ENCODE measurements at places on chromosomes 6 and 20. TPM values are rescaled to one million over a fixed set of nuclear protein-coding genes. Genes with fewer than 3 reads are reported as not detected.

NNAT gene
- 0.25 TPM for total RNA-seq

GRCh38 chr6:106799031-106799894, 169.9 kb downstream of the QRSL1 start:
- peaks cover 5% of the 10 kb centered on the region for H3K4me1 ChIP-seq
- peak overlapping the region; percentile 4 for H3K4me3 ChIP-seq
- peak overlapping the region; percentile 88 for H3K27ac ChIP-seq
- peak; percentile 63 for DNase-seq

SOBP gene
- total RNA-seq, result 9.5 TPM

DNA sequence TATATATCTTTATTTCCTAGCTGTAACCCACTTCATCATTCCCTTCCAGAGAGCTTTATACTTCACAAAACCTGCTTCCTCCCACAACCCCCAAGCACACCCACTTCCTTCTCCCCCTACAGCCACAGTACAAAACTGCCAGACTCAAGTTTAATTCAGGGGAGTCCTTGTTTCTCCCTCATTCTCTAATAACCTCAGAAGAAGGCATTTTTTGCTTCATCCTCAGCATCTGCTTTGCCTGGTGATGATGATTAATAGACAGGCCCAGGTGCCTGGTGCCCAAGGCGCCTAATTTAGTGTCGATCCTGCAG, 414.3 kb downstream of the KIF16B start:
- H3K4me1 ChIP-seq, result no peaks in the 10 kb centered on the region
- DNase-seq, result no peak
- no peak overlapping the region for H3K4me3 ChIP-seq
- no peaks in the 10 kb centered on the region for H3K27me3 ChIP-seq
- H3K36me3 ChIP-seq, result no peaks in the 10 kb centered on the region
- no peak overlapping the region for H3K27ac ChIP-seq

GRCh38 chr6:130222775-130223174, at the start of gene SAMD3:
Gene SAMD3, minus strand, starts transcription at chr6:130222951. Its CDS starts 7,678 bp downstream, at chr6:130215273.
- H3K27ac ChIP-seq, result no peak within 1 kb of the TSS
- H3K36me3 ChIP-seq, result no peaks in the 10 kb centered on the region
- no peaks in the 10 kb centered on the region for H3K27me3 ChIP-seq
- no peak within 1 kb of the TSS for H3K4me3 ChIP-seq
- DNase-seq, result no peak
- no peaks in the 10 kb centered on the region for H3K4me1 ChIP-seq

DNA sequence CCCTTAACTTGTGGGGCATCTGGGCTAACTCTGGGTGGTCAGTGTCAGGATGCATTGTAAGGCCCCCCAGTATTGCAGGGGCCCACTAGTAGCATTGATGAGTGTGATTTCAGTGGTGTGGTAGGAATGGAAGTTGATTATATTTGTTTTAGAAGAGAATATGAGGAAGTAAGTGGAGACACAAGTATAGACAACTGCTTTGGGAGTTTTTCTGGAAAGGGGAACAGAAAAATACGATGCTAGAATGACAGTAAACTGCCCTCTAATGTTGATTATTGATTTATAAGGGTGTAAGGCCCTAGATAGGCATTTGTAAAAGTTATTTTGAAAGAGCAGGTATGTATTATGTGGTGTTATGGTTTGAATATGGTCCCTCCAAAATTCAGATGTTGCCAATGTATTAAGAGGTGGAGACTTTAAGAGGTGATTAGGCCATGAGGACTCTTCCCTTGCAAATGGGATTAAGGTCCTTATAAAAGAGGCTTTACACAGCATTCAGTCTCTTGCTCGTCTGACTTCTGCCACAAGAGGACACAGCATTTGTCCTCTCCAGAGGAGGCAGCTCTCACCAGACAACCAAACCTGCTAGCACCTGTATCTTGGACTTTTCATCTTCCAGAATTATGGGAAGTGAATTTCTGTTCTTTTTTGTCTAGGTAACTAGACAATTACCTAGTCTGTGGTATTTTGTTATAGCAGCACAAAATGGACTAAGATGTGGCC, 135.9 kb upstream of the DTNBP1 start:
- no peak overlapping the region for H3K27ac ChIP-seq
- no peak overlapping the region for H3K4me3 ChIP-seq
- no peak for DNase-seq
- H3K36me3 ChIP-seq, result no peaks in the 10 kb centered on the region
- H3K4me1 ChIP-seq, result no peaks in the 10 kb centered on the region

- no peaks in the 10 kb centered on the region for H3K27me3 ChIP-seq
- H3K36me3 ChIP-seq, result no peaks in the 10 kb centered on the region
- no peak overlapping the region for H3K27ac ChIP-seq
- H3K4me1 ChIP-seq, result no peaks in the 10 kb centered on the region
- H3K4me3 ChIP-seq, result no peak overlapping the region
- no peak for DNase-seq
Observed at GRCh38 chr6:140744659-140745320, 1370.3 kb upstream of the CITED2 start.

ZNF334 gene
- 8.2 TPM for total RNA-seq

- H3K4me1 ChIP-seq, result no peaks in the 10 kb centered on the region
- H3K27ac ChIP-seq, result no peak overlapping the region
- H3K36me3 ChIP-seq, result no peaks in the 10 kb centered on the region
- H3K4me3 ChIP-seq, result no peak overlapping the region
Observed at GRCh38 chr6:79188885-79189480, 45.5 kb downstream of the HMGN3 start.

DNA sequence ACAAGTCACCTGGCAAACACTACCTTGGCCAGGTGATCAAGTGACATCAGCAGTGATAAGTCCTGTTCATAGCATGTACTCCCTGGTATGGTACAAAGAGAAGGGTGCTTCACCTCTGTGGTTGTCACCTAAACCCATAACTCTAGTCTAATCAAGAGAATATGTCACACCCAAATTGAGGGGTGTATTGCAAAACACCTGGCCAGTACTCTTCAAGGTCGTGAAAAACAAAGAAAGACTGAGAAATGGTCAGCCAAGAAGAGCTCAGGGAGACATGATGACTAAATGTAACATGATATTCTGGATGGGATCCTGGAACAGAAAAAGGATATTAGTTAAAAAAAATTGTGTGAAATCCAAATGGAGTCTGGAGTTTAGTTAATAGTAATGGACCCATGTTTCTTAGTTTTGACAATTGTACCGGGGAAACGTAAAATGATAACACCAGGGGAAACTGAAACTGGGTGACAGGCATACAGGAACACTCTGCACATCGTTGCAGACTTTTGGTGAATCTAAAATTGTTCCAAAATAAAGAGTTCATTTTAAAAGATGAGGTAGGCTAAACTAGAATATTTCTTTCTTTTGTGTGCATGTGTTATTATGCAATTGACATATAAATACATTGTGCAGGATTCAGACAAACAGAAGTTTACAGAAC, 262.0 kb downstream of the CDC5L start:
- no peak overlapping the region for H3K27ac ChIP-seq
- H3K27me3 ChIP-seq, result no peaks in the 10 kb centered on the region
- no peak for DNase-seq
- no peaks in the 10 kb centered on the region for H3K36me3 ChIP-seq

CTAGE9 gene
- not detected for total RNA-seq

VARS1 gene
- 79.0 TPM for total RNA-seq

FGD2 gene
- 49.5 TPM for total RNA-seq

KATNA1 gene
- total RNA-seq, result 16.0 TPM

DNA sequence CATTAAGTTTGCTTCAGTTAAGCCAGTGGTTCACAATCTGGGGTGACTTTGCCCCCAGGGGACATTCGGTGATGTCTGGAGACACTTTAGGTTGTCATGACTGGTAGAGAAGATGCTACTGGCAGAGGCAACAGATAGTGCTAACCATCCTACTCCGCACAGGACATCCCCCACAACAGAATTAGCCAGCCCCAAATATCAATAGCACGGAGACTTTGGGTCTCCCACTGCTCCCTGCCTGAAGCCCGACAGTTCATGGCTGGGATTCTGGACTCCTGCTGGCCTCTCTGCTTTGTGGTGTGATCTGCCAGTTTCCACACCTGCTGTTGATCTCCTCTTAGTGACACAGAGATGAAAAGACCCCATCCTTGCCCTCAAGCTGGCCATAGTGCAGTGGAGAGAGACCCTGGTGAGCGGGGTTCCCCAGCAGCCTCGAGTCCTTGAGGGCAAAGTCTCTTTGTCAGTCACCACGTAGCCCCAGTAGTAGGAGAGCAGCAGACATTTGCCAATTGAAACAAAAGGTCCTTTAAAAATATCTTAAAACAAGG, 24.7 kb upstream of the TTPAL start:
- H3K4me1 ChIP-seq, result no peaks in the 10 kb centered on the region
- H3K27me3 ChIP-seq, result no peaks in the 10 kb centered on the region
- DNase-seq, result no peak
- H3K36me3 ChIP-seq, result no peaks in the 10 kb centered on the region
- no peak overlapping the region for H3K4me3 ChIP-seq
- no peak overlapping the region for H3K27ac ChIP-seq

NOTCH4 gene
- total RNA-seq, result 30.5 TPM

DNA sequence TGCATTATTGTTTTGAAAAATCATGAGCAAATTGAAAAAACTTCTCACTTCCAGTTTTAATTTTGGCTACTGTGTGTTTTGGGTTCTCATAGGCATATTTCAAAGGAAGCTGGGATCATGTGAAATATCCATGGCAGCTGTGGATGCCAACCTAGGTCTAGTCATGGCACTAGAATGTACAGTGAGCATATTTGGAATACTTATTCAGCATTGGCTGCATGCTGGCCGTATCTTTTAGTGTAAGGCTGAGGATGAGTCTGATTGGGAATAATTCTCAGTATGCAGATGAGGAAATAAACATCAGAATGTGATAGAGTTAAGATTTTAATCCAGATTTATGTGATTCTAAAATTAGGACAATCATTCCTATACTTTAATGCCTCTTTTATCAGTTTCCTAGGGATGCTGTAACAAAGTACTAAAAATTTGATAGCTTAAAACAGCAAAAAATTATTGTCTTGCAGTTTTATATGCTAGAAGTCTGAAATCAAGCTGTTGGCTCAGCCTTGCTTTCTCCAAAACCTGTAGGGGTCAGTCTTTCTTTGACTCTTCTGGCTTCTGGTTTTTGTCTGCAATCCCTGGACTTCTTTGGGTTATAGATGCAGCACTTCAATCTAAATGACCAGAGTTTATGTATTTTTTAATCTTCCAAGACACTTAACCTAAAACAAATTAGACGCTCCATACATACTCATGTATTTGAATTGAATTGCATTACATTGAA, 37.7 kb upstream of the DEFB112 start:
- no peaks in the 10 kb centered on the region for H3K27me3 ChIP-seq
- no peak overlapping the region for H3K27ac ChIP-seq
- peaks cover 2% of the 10 kb centered on the region for H3K4me1 ChIP-seq
- H3K4me3 ChIP-seq, result no peak overlapping the region

DNA sequence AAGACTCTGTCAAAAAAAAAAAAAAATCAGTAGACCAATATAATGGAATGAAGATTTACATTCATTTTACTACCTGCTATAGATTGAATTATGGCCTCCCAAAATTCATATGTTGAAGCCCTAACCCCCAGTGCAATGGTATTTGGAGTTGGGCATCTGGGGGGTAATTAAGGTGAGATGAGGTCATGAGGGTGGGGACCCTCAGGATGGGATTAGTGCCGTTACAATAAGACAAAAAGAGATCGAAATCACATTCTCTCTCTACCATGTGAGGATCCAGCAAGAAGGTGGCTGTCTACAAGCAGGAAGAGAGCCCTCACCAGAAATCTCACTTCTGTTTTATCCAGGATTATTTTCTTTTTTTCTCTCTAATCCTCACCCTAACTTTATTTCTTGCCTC, 100.6 kb upstream of the LOC128125822 start:
- no peaks in the 10 kb centered on the region for H3K4me1 ChIP-seq
- no peaks in the 10 kb centered on the region for H3K27me3 ChIP-seq

- peaks cover 18% of the 10 kb centered on the region for H3K36me3 ChIP-seq
- no peak for DNase-seq
- H3K27me3 ChIP-seq, result no peaks in the 10 kb centered on the region
- H3K4me1 ChIP-seq, result peaks cover 44% of the 10 kb centered on the region
- no peak overlapping the region for H3K27ac ChIP-seq
Observed at GRCh38 chr20:25033924-25034300, 24.0 kb downstream of the ACSS1 start.

LST1 gene
- total RNA-seq, result 31.5 TPM

DNA sequence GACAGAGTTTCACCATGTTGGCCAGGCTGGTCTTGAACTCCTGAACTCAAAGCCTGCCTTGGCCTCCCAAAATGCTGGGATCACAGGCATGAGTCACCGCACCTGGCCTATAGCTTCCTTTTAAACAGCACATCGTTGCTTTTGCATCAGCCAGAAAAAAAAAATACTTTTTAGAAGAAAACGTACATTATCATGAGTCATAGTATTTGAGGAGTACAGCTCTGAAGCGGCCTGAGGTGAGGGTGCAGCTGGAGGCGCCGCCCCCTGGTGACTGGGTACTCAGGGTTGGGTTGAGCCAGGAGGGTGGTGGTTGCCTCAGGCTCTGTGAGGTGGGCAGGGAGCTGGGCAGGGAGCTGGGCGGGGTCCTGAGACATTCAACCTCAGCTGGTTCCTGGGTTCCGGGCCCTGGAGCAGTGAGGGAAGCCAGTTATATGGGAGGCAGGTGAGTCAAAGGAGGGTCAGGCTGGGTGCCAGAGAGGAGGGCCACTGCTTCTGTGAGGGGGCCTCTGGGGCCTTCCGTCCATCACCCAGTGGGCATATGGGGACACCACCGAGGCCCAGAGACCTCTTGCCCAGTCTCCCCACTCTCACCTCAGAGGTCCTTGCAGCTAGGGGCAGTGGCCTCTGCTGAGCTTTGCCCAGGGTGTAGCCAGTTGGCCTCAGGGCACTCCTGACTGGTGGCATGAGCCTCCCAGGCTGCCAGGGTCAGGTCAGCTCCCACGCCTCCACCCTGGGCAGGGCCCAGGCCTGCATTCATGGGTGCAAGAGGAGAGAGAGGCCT, 11.7 kb upstream of the ID1 start:
- peaks cover 8% of the 10 kb centered on the region for H3K4me1 ChIP-seq
- H3K27ac ChIP-seq, result peak overlapping the region; percentile 61
- no peaks in the 10 kb centered on the region for H3K36me3 ChIP-seq
- H3K4me3 ChIP-seq, result no peak overlapping the region
- no peak for DNase-seq
- no peaks in the 10 kb centered on the region for H3K27me3 ChIP-seq

GRCh38 chr20:64011366-64011779, 24.6 kb upstream of the C20orf204 start:
- no peak overlapping the region for H3K27ac ChIP-seq
- H3K4me3 ChIP-seq, result no peak overlapping the region
- DNase-seq, result no peak
- H3K36me3 ChIP-seq, result peaks cover 39% of the 10 kb centered on the region
- H3K27me3 ChIP-seq, result no peaks in the 10 kb centered on the region
- no peaks in the 10 kb centered on the region for H3K4me1 ChIP-seq

SLC29A1 gene
- total RNA-seq, result 74.6 TPM

- H3K4me3 ChIP-seq, result no peak overlapping the region
- H3K36me3 ChIP-seq, result no peaks in the 10 kb centered on the region
- no peaks in the 10 kb centered on the region for H3K27me3 ChIP-seq
- no peak overlapping the region for H3K27ac ChIP-seq
- no peak for DNase-seq
Observed at GRCh38 chr6:42958125-42958524, 2.4 kb upstream of the GNMT start.

MEI4 gene
- 1.2 TPM for total RNA-seq

All from kidney (tissue), 22 donors.